ENCODE measurements at places on chromosomes 5 and 9. TPM values are rescaled to one million over a fixed set of nuclear protein-coding genes. Genes with fewer than 3 reads are reported as not detected.

GRCh38 chr9:108671176-108671575 lies 184.6 kb downstream of the ACTL7B start:
- H3K27ac ChIP-seq, result no peak overlapping the region
- no peak overlapping the region for H3K4me3 ChIP-seq
- H3K36me3 ChIP-seq, result no peaks in the 10 kb centered on the region
- no peaks in the 10 kb centered on the region for H3K27me3 ChIP-seq

DNA sequence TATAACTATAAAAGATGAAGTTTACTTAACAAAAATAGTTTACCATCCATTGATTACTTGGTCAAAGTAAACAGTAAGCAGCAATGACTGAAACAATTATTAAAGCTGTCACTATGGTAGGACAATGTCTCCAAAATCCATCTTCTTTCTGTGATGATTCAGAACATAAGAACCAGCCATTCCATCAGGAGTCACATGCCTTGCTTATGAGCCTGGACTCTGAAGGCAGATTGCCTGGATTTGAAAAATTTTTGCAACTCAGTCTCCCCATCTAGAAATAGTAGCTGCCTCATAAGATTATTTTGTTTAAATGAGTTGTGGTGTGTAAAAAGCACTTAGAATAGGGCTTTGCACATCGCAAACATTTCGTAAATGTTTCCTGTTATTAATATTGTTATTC lies 136.2 kb downstream of the LIFR start:
- no peak overlapping the region for H3K4me3 ChIP-seq
- no peaks in the 10 kb centered on the region for H3K4me1 ChIP-seq
- H3K27me3 ChIP-seq, result peaks cover 53% of the 10 kb centered on the region
- no peak overlapping the region for H3K27ac ChIP-seq
- no peaks in the 10 kb centered on the region for H3K36me3 ChIP-seq
- DNase-seq, result no peak

DNA sequence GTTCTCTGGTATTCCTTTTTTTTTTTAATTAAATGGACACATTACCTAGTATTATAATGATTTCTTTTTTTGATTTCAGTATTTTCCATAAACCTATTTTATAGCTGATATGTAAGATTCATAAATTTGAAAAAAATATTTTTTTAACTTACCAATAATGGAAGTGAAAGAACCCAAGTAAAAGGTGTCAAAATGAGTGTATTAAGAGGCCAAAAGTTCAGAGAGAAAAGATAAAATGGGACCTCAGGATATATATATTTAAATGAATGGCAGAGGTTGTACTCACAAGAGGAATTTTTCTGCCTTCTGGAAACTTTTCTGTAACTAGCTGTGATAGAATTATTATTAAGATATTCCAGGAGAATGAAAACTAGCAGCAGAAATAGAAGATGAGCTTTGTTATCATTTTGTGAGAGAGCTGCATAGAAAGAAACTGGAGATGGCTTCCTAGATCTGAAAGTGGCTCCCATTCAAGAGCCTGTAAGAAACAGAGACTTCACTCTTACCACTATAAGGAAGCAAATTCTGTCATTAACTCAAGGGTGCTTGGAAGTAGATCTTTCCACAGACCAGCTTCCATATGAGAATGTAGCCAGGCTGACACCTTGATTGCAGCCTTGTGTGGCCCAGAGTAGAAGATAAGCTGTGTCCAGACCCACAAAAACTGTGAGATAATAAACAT lies 91.7 kb downstream of the MRPS30 start:
- no peaks in the 10 kb centered on the region for H3K4me1 ChIP-seq
- H3K27ac ChIP-seq, result no peak overlapping the region
- no peaks in the 10 kb centered on the region for H3K36me3 ChIP-seq
- H3K4me3 ChIP-seq, result no peak overlapping the region
- no peak for DNase-seq

DNA sequence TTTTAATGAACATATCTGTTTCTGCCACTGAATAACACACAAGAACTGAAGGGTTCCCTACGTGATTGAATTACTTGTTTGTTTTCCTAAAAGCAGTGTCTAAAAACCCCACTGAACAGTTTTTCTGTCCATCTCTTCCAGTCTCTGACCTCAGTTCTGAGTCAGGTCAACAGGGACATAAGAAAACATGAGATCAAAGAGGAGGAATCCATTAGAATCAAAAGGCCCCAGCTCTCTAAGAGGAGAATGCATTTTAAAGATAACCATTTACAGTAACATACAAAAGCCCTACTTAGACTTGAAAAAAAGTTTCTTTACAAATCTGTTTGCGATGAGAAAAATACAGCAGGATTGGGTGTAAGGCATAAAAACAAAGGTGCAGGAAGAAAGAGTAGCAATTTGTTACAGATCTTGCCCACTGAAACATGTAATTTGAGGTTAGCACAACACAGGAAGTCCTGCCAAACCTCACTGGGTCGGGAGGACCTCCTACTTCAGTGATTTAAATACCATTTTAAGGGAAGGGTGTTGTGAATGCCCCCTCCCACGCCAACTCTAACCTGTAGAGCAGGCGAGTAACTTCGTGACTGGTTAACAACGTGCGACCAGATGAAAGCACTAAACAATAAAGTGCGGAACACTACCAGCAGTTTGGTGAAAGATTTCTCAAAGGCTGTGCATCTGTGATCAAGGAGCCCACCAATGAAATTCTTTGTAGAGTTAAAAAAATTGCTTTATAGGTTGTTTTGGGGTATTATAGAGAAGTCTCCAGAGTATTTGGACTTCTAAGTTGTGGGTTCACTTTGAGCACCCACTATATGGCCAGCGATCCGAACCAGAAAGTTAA lies 1.3 kb downstream of the QSOX2 start:
- peak overlapping the region; percentile 95 for H3K27ac ChIP-seq
- H3K27me3 ChIP-seq, result no peaks in the 10 kb centered on the region
- no peaks in the 10 kb centered on the region for H3K36me3 ChIP-seq
- H3K4me3 ChIP-seq, result peak overlapping the region; percentile 96
- H3K4me1 ChIP-seq, result peaks cover 64% of the 10 kb centered on the region
- peak; percentile 46 for DNase-seq

- H3K4me1 ChIP-seq, result peaks cover 24% of the 10 kb centered on the region
- H3K36me3 ChIP-seq, result no peaks in the 10 kb centered on the region
- H3K27ac ChIP-seq, result no peak overlapping the region
- no peak overlapping the region for H3K4me3 ChIP-seq
- H3K27me3 ChIP-seq, result peaks cover 81% of the 10 kb centered on the region
- DNase-seq, result no peak
Measured at GRCh38 chr5:88691945-88692868, 190.8 kb downstream of the MEF2C start.

GRCh38 chr5:16952968-16953671 lies 17.0 kb upstream of the MYO10 start:
- no peak for DNase-seq
- H3K27me3 ChIP-seq, result no peaks in the 10 kb centered on the region
- H3K27ac ChIP-seq, result no peak overlapping the region
- H3K4me1 ChIP-seq, result peaks cover 3% of the 10 kb centered on the region

DNA sequence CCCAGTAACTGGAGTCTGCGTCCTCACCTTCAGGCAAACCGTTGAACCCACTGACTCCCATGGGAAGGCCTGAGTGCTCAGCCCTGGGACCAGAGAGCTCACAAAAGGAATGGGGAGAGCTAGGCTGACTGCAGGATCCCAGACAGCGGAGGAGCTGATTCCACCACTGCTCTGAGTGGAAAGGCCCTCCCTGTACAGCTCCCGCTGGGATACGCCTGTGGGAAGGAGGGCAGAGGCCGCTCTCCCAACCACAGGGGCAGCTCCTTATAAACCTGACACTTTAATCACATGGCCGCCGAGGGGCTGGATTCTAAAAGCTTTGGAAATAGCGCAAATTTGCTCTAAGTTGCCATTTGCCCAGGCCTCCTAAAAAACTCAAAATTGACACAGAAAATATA lies 37.1 kb downstream of the DBH start:
- no peak overlapping the region for H3K27ac ChIP-seq
- H3K4me1 ChIP-seq, result peaks cover 27% of the 10 kb centered on the region
- no peaks in the 10 kb centered on the region for H3K27me3 ChIP-seq

CDH10 gene
- total RNA-seq, result not detected

DNA sequence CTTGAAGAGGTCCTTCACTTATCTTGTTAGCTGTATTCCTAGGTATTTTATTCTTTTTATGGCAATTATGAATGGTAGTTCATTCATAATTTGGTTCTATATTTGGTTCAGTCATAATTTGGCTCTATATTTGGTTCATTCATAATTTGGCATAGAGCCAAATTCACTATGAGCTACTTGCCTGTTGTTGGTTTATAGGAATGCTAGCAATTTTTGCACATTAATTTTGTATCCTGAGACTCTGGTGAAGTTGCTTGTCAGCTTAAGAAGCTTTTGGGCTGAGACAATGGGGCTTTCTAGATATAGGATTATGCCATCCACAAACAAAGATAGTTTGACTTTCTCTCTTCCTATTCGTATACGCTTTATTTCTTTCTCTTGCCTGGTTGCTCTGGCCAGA lies 142.2 kb downstream of the PLCXD3 start:
- no peak overlapping the region for H3K4me3 ChIP-seq
- no peak overlapping the region for H3K27ac ChIP-seq
- H3K4me1 ChIP-seq, result no peaks in the 10 kb centered on the region
- H3K36me3 ChIP-seq, result peaks cover 2% of the 10 kb centered on the region
- peak; percentile 0 for DNase-seq
- H3K27me3 ChIP-seq, result no peaks in the 10 kb centered on the region

DNA sequence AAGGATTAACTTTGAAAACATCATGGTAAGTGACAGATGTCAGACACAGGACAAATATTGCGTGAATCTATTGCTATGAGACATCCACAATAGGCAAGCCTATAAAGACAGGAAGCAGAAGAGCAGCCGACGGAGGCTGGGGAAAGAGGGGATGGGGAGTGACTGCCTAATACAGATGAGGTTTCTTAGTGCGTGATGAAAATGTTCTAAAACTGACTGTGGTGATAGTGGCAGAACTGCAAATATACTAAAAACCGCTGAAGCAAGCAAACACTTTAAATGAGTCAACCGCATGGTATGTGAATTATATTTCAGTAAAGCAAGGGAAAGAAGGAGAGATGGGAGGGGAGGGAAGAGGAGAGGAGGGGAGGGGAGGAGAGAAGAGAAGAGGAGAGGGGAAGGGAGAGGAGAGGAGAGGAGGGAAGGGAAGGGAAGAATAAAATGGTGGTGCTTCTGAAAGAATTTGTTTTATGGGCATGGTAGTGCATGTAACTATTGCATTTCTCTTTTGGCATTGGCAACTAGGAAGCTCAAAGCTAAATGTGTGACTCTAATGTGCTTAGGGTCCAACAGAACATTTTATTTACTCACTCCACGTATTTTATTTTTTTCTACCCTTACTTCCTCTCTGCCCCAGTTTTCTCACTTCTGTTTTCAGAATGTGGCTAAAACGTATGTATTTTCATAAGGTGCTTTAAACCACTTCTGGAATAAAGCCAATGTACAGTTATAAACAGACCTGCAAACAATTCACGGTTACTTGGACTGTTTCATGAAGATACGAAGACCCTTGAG lies 21.3 kb downstream of the AKNA start:
- H3K27me3 ChIP-seq, result no peaks in the 10 kb centered on the region
- DNase-seq, result peak; percentile 39
- H3K36me3 ChIP-seq, result peaks cover 9% of the 10 kb centered on the region
- H3K4me1 ChIP-seq, result peaks cover 82% of the 10 kb centered on the region
- peak overlapping the region; percentile 98 for H3K27ac ChIP-seq

ARL15 gene
- total RNA-seq, result 9.9 TPM

NR4A3 gene
- total RNA-seq, result 0.47 TPM

DNA sequence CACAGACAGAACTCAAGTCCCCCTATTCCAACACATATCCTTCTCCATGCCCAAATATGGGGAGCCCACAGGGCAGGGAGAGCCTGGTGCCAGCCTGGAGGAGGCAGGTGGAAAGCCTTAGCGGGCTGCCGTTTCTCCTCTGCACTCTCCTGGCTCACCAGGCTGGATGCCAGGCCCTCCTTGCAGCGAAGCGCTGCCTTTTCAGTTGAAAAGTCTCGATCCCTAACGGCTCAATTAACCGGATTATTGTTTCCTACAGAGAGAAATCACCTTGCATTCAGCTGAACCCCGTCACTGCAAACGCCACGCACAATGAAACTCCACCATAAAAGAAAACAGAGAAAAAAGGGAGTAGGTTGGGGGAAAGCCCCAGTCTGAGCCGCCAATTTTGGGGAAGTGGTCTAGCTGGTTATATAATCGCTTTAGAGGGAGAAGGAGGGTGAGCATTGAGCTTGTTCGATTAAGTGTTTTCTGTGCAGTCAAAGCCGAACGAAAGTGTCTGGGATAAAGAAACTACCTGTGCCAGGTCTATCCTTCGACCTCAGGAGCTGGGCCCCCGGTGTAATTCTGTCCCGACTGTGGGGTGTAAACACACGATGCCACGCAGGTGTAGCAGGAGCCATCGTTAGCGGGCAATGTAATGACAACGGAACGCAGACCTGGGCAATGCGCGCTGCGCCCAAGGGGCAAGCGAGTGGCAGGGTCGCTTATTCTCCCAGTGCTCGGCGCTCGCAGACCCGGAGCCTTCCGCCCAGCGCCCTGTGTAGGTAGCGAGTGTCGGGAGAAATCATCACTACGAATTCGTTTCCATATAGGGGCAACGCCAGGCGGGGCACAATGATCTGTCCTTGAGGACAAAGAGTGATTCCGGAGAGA lies 3.8 kb downstream of the BARHL1 start:
- H3K27me3 ChIP-seq, result peaks cover 48% of the 10 kb centered on the region
- H3K36me3 ChIP-seq, result peaks cover 4% of the 10 kb centered on the region
- no peak overlapping the region for H3K27ac ChIP-seq

GRCh38 chr9:131404987-131405386 lies 11.1 kb downstream of the PRRC2B start:
- peak overlapping the region; percentile 85 for H3K27ac ChIP-seq
- H3K36me3 ChIP-seq, result peaks cover 13% of the 10 kb centered on the region
- H3K27me3 ChIP-seq, result no peaks in the 10 kb centered on the region
- no peak for DNase-seq
- H3K4me3 ChIP-seq, result peak overlapping the region; percentile 91

DNA sequence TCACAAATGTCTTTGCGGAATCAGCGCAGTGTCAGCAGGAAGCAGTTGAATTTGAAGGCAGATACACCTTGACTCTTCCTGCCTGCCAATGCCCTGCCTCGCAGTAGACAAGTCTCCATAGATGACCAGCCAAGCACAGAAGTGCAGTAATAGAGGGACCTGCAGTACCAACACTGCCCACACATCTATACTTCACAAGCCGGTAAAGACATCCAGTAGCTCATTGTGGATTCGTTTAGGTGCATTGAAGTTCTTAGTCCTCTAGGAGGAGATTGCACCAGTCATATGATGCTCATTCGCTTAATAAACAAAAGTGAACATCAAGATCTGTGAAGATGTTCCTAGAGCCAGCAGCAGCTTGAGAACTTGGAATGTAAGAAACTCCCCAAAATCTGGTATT lies 7.1 kb upstream of the IFNA2 start:
- H3K4me3 ChIP-seq, result no peak overlapping the region
- peaks cover 11% of the 10 kb centered on the region for H3K4me1 ChIP-seq
- peaks cover 51% of the 10 kb centered on the region for H3K27me3 ChIP-seq

GRCh38 chr9:99130069-99130468 lies 25.2 kb downstream of the TGFBR1 start:
- peaks cover 90% of the 10 kb centered on the region for H3K4me1 ChIP-seq
- H3K36me3 ChIP-seq, result no peaks in the 10 kb centered on the region
- DNase-seq, result no peak
- peak overlapping the region; percentile 8 for H3K4me3 ChIP-seq
- H3K27me3 ChIP-seq, result no peaks in the 10 kb centered on the region

All from naive thymus-derived CD8-positive, alpha-beta T cell (primary cell).